ENCODE measurements at places on chromosomes 1 and 21.

- peak; percentile 90 for DNase-seq
These were observed 242.1 kb upstream of the JUN start for GRCh38 chr1:59025898-59026426.

GRCh38 chr1:222370913-222371675 lies 176.8 kb downstream of the HHIPL2 start:
- DNase-seq = peak; percentile 97

GRCh38 chr1:247330548-247331171 lies 1.0 kb downstream of the ZNF496 start:
- DNase-seq = no peak

DNA sequence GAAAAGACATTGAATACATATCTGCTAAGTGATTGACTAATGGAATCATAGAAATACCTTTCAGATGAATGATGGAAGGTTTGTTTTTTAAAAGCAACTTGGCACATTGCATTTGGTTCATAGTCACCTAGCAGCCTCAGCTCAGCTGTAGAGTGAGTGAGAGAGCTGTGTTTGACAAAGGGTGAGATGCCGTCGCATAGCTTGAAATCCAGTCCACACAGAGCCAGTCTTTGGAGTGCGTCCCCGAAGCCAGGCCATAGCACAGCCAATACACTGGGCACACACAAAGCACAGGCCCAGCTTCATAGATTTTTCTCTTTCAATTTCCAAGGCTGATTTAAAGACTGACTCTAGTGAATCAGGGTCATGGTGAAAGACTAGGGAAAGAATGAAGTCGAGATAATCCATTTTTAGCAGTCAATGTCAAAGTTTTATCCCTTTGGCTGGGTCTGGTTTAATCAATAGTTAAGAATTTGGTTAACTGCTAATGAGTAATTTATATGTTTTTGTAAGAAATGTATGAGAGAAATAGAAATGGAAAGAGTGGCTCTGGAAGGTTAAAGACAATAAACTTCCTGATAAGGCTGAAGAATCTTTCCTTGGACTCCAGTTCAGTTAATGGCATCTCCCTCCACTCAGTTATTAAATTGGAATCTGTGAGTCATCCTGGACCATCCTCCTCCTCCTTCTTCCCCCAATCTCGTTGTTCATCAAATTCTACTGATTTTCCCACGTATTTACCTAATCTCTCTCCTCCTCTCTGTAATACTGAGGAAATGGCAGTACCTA lies 101.2 kb upstream of the IRF2BP2 start:
- DNase-seq = no peak

DNA sequence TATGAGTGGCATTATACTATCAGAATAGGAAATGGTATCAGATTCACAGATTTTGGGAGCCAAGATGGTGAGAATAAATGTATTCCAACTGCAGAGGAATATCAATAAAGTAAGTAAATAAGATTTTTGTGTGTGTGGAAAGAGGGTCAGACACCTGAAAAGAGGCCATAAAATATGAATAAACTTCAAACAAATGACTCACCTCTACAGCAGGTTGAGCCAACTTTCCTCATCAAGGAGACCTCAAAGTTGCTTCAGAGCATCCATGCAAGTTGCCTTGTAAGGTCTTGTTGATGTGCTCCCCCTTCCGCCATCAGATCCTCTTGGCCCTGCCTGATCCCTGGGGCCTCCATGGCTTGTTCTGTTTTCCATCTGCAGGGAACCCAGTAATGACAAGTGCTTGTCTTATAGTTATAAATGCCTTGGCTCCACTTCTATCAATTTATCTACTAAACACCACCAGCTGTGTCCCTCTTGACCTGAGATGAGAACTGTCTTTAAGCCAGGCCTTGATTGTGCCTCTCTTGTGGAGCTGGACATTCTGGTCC lies 775.6 kb downstream of the LTN1 start:
- DNase-seq = no peak

DNA sequence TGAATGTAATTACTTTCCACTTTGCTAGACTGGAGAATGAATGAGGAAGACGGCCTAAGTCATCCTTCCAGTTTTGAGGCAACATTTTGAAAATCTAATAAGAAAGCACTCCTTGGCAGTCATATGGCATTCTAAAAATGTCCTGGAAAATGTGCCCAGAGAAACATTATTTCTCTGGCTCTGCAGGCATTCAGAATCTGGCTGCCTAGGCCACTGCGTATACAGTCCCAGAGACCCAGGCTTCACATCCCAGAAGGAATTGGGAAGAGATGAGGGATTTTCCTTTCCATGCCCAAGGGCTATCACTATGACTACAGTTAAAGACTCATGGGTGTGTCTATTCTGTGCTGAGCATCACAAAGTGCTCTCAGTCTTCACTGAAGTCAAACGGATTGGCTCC lies 92.9 kb downstream of the BEND5 start:
- DNase-seq = no peak

DNA sequence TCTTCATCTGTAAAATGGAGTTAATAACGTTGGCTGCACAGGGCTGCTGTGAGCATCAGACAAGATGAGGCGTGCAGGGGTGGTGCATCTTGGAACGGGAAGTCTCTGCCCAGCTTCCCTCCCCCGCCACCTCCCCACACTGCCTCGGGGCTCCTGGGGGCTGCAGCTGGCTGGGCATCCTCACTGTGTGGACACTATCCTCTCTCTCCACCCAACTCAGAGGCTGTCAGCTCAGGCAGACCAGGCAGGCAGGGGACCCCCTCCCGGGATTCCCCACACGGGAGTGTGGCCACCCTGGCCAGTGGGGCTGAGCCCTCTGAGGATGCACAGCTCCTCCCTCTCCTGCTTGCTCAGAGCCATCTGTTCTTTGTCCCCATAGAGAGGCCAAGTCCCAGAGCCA lies 122.7 kb downstream of the CCDC185 start:
- no peak for DNase-seq

- DNase-seq = no peak
These were observed 344.2 kb downstream of the RGS7 start for GRCh38 chr1:241012708-241013340.

- DNase-seq = no peak
These were observed 184.7 kb downstream of the ETS2 start for GRCh38 chr21:38990424-38990794.

DNA sequence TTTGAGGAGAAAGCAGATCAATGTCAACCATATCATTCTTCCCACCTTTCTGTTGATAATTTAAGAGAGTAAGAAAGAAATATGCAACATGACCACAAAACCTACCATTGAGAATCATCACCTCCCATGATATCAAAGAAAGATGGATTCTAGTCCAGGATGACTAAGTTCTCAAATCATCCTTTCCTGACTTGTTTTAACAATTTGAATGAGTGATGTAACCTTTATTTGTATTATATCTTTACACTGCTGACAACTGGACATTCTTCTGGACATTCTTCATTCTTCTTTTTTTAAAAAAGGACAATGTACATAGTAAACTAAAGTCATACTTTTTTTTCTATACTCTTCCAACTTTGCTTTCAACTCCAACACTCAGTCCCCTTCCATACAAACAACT lies 9.5 kb downstream of the PSMB4 start:
- DNase-seq = no peak

DNA sequence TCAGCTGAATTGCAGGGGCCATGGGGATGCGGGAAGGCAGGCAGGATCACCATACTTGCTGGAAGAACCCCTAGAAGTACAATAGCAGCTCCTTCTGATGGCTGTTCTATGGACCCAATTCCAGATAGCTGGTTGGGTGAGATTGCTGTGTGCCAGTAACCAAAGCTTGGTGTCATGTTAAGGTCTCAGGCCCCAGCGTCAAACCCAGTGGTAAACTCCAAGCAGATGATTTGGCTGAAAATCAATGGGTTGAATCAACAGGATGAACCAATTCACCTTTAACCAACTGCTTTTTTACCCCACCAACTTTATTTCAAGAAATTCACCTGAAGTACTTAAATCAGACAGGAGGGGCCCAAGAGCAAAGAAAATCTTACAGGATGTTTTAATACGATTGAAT lies 37.8 kb downstream of the C8B start:
- no peak for DNase-seq

- no peak for DNase-seq
These were observed 11.9 kb upstream of the PAQR6 start for GRCh38 chr1:156259805-156260204.

DNA sequence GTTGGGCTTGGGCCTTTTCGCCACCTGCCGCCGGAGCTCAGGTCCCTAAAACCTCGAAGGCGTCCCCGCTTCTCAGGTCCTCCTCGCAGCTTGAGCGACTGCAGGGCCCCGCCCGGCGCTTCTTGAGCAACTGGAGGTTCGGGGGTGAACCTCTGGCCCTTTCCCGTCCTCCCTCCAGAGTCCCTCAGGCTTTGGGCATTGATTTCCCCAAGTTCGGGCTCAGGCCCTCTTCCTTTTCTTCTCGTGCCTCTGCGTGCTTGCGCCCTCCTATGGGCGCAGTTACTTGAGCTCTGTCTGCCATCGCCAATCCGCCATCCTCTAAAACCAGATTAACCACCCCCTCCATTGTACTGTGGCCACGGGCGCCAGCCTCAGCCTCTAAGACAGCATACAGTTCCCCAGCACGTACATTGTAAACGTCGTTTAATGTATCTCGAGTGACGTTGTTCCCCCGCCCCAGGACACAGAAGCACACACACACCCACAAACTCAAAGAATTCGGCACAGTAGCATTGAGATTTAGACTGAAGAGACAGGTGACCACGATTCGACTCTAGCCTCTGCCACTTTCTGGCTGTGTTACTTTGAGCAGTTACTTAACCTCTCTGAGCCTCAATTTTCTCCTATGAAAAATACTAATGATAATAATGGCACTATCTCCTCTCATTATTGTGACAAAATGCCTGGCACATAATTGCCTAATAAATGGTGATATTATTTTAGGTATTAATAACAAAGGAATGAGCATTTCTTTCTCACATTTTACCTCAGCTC lies 22.6 kb downstream of the BTG2 start:
- DNase-seq = peak; percentile 49

- no peak for DNase-seq
These were observed 390.2 kb downstream of the GPATCH2 start for GRCh38 chr1:217240656-217241055.

DNA sequence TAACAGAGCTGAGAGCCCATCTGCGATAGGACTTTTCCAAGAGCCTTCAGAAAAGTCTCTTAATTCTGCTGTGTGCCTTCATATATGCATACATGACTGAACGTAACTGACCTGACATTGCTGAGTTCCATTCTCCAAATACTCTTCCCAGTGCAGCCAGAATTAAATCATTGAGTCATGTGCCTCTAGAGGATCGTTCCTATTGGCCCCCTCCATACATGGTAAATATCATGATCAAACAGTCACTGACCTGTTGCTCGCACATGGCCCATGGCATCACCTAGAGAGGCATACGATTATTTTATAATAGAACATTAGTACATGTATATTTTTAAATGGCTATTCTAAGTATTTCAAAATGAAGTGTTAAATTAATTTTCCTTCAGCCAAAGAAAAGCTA lies 186.8 kb downstream of the PBX1 start:
- DNase-seq = no peak

GRCh38 chr1:198713081-198713480 lies 74.2 kb downstream of the PTPRC start:
- peak; percentile 13 for DNase-seq

GRCh38 chr1:22317231-22317919 lies 134.3 kb upstream of the ZBTB40 start:
- no peak for DNase-seq

GRCh38 chr21:14559102-14559501 lies 13.0 kb upstream of the SAMSN1 start:
- no peak for DNase-seq

DNA sequence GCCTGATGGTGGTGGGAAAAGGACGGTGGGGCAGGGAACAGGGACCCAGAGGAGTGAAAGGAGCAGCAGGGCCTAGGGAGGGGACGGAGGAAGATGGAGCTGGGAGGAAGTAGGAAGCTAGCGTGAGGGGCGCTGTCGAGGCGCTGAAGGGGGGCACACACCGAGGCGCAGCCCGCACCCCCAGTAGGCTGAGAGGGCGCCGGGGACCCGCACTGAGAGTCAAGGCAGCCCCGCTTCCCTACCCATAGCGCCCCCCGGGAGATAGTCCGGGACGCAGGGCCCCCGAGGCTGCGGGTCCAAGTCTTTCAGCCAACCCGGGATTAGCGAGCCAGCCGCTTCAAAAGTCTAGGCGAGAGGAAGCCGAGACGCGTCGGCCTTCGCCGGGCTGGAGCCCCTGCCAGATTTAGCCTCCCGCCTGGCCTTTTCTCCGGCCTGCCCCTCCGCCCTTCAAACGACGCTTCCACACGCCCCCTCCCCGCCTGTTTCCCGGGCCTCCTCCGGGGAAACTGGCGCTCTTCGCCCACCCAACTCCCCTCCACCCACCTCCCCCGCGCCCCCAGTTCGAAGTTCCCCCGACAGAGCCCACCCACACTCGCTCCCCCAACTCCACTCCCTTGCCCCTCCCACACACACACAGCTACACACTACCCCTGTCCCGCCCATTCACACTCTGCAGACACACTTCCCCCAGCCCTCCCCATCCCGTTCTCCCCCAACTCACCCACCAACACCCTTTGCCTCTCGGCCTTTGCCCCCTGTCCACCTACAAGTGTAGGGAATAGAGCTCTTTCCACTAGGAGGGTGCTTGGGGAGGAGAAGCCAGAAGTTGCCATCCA lies 7.8 kb upstream of the PROX1 start:
- no peak for DNase-seq

DNA sequence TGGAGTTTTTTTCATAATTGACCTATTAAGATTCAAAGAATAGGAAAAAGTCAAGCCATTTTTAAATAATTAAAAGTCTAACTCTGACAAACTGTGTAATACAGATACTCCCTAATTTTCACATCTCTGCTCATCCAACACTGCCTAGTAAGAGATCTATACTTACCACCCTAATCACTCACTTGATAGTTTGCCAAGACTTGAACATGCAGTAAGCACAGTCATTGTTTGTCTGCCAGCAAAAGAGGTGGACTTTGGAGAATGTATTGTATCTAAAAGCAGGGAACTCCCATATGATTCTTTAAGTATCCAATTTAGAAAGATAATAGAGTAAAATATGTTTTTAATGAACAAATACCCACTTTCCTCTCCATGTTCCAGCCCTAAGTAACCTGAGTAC lies 15.5 kb downstream of the TMEM59 start:
- peak; percentile 42 for DNase-seq

DNA sequence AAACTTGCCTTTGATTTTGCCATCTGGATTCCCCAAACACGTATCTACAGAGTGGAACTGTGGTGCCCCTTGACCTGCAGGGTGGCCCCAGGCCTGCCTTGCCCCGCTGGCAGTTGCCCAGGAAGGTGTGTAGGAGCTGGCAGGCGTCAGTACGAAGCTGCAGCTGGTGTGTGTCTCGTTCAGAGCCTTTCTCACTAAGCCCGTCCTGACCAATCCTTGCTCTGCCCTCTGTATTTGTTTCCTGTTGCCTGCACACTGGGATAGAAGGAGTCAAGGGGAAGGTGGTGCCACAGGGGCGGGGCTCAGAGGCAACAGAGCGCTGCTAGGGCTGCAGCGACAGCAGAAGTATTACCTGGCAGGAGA lies 5.2 kb upstream of the VSIG8 start:
- no peak for DNase-seq

DNA sequence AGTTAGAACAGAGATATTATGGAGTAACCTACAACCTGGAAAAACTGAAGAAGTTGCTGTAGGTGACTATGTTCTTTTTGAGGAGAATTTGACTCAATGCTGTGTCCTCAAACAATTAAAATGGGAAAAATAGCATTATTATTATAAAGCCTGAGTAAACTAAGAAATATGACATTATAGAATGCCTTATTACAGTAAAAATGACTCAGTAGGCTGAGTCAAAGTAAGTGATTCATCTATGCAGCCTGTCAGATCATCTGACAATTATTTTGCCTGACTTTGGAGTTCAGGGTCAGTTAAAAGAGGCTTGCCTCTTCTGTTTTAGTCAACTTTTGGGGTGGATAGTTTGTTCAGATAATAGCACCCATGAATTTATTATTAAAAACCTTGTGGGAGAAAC lies 150.8 kb upstream of the PTGFR start:
- peak; percentile 76 for DNase-seq
